ENCODE measurements at places on chromosomes 16 and 17. TPM values are rescaled to one million over a fixed set of nuclear protein-coding genes. Genes with fewer than 3 reads are reported as not detected.

DNA sequence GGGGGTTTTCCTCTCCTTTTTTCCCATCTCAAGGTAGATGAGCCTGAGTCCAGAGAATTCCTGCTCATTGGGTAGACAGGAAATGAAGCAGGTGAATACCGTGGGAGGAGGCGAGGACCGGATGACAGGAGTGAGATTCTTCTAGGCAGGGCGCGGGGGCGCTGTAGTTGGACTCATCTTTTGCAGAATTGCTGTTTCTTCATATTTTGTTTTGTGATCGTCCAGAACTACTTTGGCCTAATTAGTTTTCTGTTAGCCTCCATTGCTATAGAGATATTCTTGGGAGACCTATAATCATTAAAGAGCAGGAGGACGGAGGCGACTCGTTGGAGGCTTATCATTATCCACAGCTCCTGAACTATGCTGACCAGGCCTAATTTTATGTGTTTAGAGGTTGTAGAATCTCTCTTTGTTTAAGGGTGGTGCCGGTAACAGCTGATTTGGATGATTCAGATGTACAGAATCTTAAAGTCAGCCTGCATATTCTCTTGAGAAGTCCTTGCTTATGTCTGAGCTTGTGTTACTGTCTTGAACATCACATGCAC is 650 bp downstream of the ATP6V0A1 start:
- DNase-seq: peak; percentile 53

The VMO1 gene
- 2.6 TPM for total RNA-seq

DNA sequence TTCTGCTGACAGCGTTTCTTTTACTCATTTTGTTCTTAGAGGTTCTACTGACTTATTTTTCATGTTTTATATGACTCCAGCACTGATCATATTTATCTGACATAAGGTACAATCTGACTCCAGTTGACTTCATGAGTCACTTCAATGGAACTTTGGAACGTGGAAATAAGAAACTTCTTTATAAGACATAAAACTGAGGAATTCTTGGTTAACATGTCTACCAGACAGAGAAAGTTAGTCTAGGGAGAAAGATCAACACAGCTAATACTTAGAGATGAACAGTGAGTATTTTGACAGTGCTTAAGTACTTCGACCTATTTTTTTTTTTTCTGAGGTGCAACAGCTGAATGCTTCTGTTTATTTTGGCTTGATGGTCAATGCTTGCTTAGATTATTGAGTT is 679.5 kb downstream of the KCNJ2 start:
- DNase-seq: no peak

- no peak for DNase-seq
Measured at GRCh38 chr16:20214401-20214800, 112.9 kb downstream of the GP2 start.

DNA sequence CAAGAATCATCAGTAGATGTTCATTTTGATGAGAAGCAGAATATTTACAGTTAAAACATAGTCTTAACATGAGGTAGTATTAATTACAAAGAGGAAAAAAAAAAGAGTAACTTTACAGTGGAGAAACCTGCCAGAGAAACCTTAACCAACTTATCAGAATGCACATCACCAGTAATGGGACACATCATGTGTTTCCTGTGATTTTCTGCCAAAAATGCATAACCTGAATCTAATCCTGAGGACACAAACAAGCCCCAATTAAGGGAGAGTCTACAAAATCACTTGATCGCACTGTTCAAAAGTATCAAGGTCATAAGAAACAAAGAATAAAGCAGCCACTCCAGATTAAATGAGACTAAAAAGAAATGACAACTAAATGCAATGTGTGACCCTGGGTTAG is 18.2 kb upstream of the QRICH2 start:
- no peak for DNase-seq

DNA sequence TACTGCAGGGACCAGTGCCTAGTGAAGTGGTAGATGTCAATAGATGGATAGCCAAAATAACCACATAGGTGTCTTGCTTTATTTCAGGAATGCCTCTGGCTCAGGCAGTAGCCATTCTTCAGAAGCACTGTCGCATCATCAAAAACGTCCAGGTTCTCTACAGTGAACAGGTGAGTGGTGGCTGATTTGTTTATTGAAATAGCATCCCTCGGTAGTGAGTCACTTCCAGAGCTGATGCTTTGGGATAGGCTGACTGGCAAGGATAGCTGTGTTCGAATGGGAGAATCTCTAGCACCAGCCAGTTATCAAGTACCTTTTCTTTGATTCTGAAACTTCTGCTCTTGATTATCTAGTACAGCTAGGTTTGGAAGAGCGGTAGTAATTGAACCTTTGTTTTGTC is 10.3 kb downstream of the PHAF1 start:
- DNase-seq: no peak

The GPR142 gene
- total RNA-seq: not detected

- DNase-seq: no peak
Measured at GRCh38 chr17:1796800-1797199, 32.9 kb downstream of the SMYD4 start.

The LRRC37A gene
- total RNA-seq: 3.3 TPM

The MGAT5B gene
- total RNA-seq: 4.1 TPM

- no peak for DNase-seq
Measured at GRCh38 chr17:54813896-54814295, 86.8 kb upstream of the TOM1L1 start.

The TAC4 gene
- not detected for total RNA-seq

The PRSS8 gene
- total RNA-seq: 29.9 TPM

DNA sequence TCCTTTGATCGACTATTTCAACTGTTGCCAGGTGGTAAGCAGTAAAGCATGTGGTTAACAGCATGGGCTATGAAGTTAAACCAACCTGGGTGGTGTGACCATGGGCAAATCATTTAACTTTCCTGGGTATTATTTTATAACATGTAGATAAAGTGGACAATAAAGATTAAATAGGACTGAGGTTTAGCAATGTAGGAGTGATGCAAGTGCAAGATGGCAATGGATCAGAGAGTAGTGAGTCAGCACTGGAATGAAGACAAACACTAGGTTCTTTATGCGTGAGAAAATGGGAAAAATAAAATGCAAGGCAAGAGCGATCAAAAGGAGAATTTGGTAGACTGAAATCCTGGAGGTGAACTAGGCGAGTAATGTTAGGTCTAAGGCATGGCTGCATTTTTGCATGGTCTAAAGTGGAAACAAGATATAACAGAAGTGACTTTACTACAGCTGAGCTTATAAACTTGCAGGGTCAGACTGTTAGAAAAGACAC is 222.4 kb upstream of the AXIN2 start:
- peak; percentile 45 for DNase-seq

GRCh38 chr16:53737552-53737951 is 33.6 kb downstream of the FTO start:
- DNase-seq: no peak

DNA sequence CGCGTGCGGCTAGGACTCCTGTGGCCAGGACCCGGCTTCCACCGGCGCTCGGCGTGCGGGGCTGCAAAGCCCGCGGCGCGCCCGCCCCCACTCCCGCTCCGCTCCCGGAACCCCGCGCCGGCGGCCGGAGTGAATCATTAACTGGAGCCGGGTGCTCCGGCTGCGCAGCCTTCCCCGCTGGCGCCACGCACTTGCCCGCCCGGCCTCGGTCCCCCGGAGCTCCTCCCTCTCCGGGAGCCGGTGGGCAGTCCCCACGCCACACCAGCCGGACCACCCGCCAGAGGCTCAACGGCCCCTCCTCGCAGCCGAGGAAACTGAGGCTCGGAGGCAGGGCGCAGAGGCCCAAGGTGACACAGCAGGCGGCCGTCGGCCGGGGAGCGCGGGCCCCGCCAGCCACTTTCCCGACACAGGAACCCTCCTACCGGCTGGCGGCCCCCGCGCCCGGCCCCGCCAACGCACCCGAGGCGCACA is 580 bp downstream of the BCAR1 start:
- DNase-seq: no peak

DNA sequence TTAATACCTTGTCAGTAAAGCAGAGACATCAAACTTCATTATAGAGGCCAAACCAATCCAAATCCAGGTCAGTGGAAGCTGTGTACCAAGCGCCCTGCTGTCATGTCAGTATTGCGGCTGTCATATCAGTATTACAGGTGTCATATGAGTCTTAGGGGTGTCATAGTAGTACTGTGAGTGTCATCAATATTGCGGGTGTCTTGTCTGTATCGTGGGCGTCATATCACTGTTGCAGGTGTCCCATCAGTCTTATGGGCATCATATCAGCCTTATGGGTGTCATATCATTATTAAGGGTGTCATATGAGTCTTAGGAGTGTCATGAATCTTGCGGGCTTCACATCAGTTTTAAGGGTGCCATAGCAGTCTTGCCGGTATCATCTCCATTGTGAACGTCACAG is 6.0 kb upstream of the PRDM7 start:
- no peak for DNase-seq

GRCh38 chr17:9330141-9330540 is 245.5 kb downstream of the STX8 start:
- DNase-seq: no peak

DNA sequence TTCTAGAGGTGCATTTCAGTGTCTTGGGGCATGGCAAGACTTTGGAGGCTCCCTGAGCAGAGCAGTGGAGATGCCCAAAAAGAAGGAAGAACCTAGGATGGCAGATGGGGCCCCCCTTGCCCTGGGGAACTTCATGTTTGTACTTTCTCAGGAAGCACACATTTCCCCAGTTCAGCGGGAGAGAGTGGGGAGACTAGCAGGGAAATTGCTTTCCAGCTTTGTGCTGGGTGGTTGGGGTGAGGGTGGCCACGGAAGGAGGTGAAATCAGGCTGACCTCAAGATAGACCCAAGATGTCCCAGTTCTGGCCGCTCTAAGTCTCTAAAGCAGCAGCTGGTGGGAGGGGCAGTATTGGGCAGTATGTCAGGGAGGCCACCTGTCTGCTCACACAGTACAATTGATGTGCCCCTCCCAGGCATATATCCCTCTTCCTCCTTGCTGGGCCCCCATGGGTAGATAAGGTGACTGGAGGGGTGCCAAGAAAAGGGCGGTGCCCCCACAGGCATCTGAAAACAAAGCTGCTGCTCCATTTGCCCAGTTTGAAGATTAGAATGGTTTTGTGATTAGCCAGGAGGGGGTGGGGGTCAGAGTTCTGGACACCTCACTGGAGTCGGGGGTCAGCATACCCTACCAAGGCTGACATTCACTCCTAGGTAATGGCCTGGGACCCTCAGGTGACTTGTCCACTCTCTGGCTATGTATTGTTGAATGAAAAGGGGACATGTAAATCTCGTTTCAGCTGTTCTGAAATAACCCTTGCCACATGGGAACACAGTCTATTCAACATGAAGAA is 17.1 kb upstream of the NAGLU start:
- DNase-seq: no peak

The TBC1D3G gene
- total RNA-seq: 8.7 TPM

The CX3CL1 gene
- 52.6 TPM for total RNA-seq

The ZNF423 gene
- 6.1 TPM for total RNA-seq

The SYNGR3 gene
- 16.1 TPM for total RNA-seq

- DNase-seq: no peak
Measured at GRCh38 chr17:78997231-78997741, 12.3 kb downstream of the CANT1 start.

DNA sequence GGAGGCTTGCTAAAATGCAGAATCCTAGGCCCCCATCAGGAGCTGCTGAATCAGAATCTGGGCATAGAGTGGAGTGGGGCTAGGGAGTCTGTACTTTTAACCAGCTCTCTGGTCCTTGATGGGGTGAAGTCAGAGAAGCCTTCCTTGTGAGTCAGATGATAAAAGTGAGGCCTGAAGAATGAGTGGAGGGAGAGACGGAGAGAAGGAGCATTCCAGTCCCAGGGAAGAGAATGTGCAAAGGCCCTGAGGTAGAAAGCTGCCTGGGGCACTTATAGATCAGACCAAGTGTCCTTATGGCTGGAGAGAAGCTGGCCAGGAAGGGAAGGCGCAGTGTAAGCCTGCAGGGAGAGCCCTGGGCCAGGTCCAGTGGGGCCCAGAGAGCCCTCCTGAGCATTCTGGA is 235.1 kb upstream of the NLRP1 start:
- no peak for DNase-seq

The HOXB5 gene
- 0.36 TPM for total RNA-seq

The PRKCB gene
- total RNA-seq: 2.9 TPM

The C16orf74 gene
- total RNA-seq: 17.4 TPM

The NOTUM gene
- 0.50 TPM for total RNA-seq

The NPIPB8 gene
- not detected for total RNA-seq

The TBC1D3C gene
- total RNA-seq: not detected

- DNase-seq: no peak
Measured at GRCh38 chr16:19948186-19949104, 63.8 kb upstream of the GPRC5B start.

DNA sequence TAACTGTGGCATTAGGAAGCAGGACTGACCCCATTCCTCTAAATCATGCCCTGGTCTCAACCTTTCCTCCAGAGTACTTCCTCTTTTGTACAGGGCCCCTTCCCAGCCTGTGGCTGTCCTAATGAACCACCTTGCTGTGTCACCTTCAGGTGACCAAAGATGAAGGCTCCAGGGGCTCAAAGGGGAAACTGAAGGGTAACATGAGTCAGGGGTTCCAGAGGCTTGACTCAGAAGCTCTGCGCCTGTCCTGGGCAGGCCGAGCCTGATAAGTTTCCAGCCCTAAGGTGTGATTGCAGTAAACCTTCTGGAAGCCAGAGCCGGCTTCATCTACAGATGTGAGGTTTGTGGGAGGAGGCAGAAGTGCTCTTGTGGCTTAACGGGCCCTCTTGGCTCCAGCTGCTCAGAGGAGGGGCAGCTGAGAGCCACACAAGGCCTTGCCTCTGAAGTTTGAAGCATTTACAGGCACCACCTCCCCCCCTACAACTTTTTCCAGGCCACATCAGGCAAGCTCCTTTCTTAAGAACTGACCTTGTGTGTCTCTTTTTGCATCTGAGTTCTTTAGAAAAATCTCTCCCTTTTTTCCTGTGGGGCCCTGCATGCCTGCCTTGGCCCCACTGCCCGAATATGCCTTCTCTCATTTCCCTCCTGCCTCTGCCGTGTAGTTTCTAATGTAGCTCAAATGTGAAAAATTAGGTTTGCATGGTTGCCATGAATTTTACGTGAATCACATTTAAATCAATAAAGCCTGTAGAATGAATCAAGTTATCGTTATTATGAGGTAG is 149.9 kb downstream of the CLEC16A start:
- DNase-seq: no peak

The CD300E gene
- 0.45 TPM for total RNA-seq

GRCh38 chr17:76247304-76247703 is 7.0 kb upstream of the RNF157 start:
- no peak for DNase-seq

GRCh38 chr16:1157639-1158455 is 4.9 kb downstream of the CACNA1H start:
- no peak for DNase-seq

DNA sequence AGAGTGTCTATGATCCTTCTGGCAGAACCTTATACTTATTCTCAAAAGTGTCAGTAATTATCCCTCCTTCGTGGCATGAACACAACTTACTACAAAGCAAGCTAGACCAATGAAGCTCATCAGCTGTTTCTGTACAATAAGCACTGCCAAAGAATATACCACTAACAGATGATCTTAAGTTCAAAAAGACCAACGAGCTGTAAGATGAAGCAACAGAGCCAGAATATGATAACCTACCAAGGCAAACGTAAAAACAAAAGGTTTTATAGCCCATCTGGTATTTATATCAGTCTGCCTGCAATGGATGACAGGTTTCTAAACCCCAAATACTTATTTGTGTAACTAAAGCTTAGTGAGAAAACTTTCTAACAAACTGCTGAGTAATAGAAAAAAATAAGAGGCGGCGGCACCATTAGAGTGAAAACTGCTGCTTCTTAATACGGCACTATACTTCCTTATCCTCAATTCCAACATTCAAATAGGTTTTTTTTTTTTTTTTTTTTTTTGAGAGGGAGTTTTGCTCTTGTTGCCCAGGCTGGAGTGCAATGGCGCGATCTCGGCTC is 22.1 kb downstream of the NME2 start:
- DNase-seq: no peak

The FBXW10 gene
- total RNA-seq: not detected

Data from prostate gland (tissue), 2 donors.